ENCODE measurements at places on chromosomes 6 and 20.
A peak's percentile ranks its signal among the peaks of the same experiment; 100 is the strongest.

DNA sequence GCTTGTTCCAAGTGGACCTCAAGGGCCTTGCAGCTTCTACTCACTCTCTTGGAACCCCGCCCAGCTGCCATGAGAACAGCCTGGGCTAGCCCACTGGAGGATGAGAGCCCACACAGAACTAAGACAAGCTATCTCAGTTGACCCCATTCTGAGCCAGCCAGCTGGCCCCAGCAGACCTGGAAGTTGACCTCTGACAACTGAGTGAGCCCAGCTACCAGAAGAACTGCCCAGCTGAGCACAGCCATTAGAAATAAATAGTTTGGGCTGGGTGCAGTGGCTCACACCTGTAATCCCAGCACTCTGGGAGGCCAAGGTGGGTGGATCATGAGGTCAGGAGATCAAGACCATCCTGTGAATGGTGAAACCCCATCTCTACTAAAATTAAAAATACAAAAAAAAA lies 37.1 kb downstream of the SNX5 start:
- H3K36me3 ChIP-seq, result no peaks in the 10 kb centered on the region
- no peak overlapping the region for H3K27ac ChIP-seq
- no peak overlapping the region for H3K4me3 ChIP-seq
- no peak for DNase-seq
- H3K27me3 ChIP-seq, result no peaks in the 10 kb centered on the region

- peaks cover 11% of the 10 kb centered on the region for H3K27me3 ChIP-seq
- no peak overlapping the region for H3K27ac ChIP-seq
- no peaks in the 10 kb centered on the region for H3K4me1 ChIP-seq
Measured at GRCh38 chr6:138726066-138726756, 47.4 kb upstream of the CCDC28A start.

DNA sequence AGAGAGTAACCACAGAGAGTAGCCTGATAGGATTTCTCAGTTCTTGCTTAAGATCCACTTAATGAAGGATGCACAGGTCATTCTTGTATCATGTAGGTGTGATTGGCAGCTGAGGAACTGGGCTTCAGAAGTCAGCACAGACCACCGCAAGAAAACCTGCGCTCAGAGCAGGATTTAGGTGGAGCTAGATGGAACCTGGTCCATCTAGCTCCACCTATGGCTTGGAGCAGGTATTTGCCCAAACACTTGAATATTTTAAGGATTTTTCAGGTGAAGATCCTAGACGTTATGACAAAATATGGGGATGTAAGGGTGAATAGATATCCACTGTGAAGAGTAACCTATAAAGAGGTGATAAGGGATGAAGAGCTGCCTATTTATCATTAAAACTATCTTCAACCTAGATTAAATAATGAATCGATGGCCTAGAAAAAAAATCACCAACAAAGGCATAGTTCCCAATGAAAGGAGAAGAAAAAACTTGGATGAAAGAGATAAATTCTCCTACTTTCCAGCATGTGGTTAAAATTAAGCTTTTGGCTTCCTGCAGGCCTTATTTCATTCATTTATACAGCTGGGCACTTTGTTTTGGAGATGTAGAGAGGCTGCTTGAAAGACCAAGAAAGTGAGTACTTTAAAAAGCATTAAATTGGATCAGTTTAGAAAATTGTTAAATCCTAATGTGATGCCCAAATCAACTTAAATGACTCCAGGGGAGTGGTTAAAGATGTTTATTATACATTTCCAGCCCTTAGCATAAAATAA lies 778.4 kb upstream of the GJE1 start:
- DNase-seq, result no peak
- no peak overlapping the region for H3K4me3 ChIP-seq
- H3K36me3 ChIP-seq, result no peaks in the 10 kb centered on the region
- no peaks in the 10 kb centered on the region for H3K4me1 ChIP-seq

- H3K4me1 ChIP-seq, result peaks cover 21% of the 10 kb centered on the region
- H3K27ac ChIP-seq, result peak overlapping the region; percentile 92
- DNase-seq, result no peak
- H3K36me3 ChIP-seq, result no peaks in the 10 kb centered on the region
Measured at GRCh38 chr6:144248476-144249301, 36.4 kb upstream of the UTRN start.

DNA sequence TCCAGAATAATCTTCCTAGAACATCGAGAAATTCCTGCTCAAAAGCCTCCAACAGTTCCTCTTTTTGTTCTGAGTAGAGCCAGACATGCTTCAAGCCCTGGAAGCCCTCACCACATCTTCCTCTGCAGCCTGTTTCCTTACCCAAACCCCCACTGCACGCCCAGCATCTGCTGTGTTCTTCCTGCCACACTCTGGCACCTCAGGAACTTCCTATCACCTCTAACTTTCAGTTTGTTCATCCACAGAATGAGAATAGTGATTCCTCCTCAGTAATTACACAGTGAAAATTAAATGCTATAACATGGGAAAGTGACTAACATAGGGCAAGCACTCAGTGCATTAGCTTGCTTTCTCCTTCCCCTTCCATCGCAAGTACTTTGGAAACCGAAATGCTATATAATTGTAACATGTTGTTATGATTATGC lies 26.3 kb downstream of the C6orf89 start:
- no peaks in the 10 kb centered on the region for H3K27me3 ChIP-seq
- peak; percentile 48 for DNase-seq
- H3K27ac ChIP-seq, result peak overlapping the region; percentile 93
- H3K4me1 ChIP-seq, result peaks cover 55% of the 10 kb centered on the region

DNA sequence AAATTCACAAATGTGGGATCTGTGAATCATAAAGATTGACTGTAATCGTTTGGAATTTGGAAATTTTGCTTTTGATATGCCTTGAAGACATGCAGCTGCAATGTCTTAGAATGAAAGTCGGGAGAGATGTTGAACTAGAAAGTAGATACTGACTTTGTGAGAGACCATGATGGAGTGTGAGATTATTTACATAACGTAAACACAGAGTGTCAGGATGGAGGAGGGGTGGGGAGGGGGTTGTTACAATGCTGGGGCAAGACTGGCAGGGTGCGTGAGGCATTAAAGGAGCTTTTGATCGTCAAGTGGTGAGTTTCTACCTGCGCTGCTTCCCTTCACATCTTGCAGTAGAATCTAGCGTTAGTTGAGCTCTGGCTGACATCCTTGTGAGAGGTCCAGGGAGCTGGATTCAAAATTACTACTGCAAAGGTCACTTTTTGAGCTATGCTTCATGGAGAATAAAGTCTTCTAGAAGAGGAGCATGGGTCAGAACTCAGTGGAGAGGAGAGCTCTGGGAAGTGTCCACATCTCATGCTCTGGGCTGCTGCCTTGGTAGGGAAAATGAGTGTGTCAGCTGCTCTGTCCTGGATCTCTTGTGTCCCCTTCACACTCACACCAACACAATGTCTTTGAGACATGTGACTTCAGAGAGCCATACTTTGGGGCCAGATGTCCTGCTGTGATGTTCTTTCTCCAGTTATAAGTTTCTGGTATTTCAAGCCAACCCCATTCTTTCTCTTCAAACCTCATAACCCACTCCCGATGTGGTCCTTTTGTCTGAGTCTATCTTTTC lies 105.2 kb upstream of the CITED2 start:
- H3K4me1 ChIP-seq, result no peaks in the 10 kb centered on the region
- no peak overlapping the region for H3K27ac ChIP-seq
- no peak overlapping the region for H3K4me3 ChIP-seq
- DNase-seq, result no peak
- no peaks in the 10 kb centered on the region for H3K36me3 ChIP-seq

DNA sequence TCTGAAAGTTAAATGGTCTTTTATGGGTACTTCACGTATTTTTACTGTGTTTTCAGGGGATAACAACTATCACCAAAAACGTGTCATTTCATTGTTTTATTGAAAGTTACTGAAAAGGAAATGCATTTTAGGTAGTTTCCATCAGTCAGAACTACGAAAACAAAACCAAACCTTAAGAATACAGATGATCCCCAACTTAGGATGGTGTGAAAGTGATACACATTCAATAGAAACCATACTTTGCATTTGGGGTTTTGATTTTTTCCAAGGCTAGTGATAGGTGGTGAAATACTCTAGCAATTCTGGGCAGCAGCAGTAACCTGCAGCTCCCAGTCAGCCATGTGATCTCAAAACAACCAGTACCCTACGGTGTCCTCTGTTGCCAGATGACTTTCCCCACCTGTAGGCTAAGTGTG lies 25.9 kb upstream of the EFHC1 start:
- peak overlapping the region; percentile 55 for H3K4me3 ChIP-seq
- no peaks in the 10 kb centered on the region for H3K36me3 ChIP-seq
- no peak for DNase-seq

- H3K4me1 ChIP-seq, result no peaks in the 10 kb centered on the region
- no peak overlapping the region for H3K4me3 ChIP-seq
- no peak overlapping the region for H3K27ac ChIP-seq
- H3K27me3 ChIP-seq, result no peaks in the 10 kb centered on the region
- DNase-seq, result no peak
Measured at GRCh38 chr6:89398762-89399525, 13.1 kb downstream of the RRAGD start.

DNA sequence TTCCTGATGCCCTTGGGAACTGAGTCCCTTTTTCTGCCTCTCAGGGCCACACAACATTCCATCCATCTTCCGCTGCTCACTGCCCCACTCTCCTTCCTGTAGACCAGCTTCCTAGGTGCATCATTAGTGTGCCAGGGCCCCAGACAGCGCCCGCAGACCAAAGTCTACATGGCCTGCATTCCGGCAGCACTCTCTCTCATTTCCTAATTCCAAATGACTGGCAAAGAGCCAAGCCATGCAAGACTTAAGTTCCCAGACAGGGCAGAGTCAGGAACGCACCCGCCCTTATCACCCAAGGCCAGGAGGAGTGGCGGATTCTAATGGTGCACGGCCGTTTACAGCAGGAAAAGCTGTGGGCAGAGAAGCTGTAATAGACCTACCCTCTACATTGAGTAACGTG lies 159.8 kb upstream of the ARID1B start:
- peaks cover 1% of the 10 kb centered on the region for H3K36me3 ChIP-seq
- no peak overlapping the region for H3K27ac ChIP-seq
- no peaks in the 10 kb centered on the region for H3K27me3 ChIP-seq
- H3K4me1 ChIP-seq, result no peaks in the 10 kb centered on the region
- no peak for DNase-seq

GRCh38 chr6:101079696-101080270 lies 198.7 kb upstream of the ASCC3 start:
- no peaks in the 10 kb centered on the region for H3K36me3 ChIP-seq
- no peaks in the 10 kb centered on the region for H3K27me3 ChIP-seq
- H3K27ac ChIP-seq, result no peak overlapping the region
- H3K4me1 ChIP-seq, result no peaks in the 10 kb centered on the region

DNA sequence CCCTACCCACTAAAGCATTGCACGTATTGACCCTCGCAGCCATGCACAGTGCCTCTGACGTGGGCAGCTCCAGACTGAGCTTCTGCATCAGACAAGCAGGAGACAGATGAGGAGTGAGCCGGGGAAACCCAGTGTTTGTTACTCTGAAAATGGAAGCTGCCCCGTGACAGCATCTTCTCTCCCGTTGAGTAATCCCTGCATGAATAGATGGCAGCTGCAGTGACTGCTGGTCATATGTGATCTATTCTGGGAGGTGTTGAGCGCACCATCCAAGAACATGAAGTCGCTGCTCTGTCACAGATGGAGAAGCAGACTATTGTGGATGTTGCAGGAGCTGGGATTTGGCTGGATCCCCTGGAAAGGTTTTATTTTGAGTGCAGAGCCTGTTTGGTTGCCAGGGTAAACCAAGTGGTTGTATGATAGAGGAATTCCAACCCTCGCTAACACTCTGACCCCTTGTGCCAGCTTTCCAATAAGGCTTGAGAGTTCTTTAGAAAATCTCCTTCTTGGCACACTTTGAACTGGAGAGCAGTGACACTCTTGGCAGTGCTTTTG lies 242.2 kb downstream of the NRN1 start:
- no peak overlapping the region for H3K27ac ChIP-seq
- peaks cover 1% of the 10 kb centered on the region for H3K4me1 ChIP-seq
- no peaks in the 10 kb centered on the region for H3K27me3 ChIP-seq
- H3K4me3 ChIP-seq, result no peak overlapping the region

DNA sequence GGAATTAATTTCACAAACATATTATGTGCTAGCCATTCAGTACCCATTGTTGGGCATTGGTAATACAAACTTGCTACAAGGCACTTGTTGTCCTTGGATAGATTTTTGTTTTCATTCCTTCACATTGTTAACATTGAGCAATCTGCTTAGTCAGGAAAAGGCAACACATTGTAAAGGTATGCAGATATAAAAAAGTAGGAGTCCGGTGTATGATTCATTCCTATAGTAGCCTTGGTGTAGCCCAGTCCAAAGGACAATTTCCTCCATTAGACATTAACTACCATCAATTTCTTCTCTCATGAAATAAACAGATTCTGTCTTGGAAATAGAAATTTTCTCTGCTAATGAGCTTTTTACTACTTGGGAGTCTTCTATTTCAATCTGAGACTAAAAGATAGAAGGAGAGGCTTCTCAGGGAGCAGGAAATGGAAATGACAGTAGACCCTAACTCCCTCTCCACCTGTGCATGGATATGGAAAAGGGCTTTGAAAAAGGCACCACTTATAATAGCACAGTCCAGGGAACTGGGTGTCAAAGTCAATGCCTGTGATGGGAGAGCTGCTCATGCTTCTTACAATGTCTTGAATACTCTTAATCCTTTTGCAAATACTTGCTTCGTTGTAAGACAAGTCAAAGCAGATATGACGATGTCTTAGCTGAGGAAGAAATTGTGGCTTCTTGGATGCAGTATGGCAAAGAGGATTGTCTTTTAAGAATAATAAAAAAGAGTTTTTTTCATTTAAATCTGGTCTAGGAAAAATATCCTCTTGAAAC lies 369.4 kb upstream of the CITED2 start:
- H3K27ac ChIP-seq, result no peak overlapping the region
- no peaks in the 10 kb centered on the region for H3K4me1 ChIP-seq
- DNase-seq, result no peak
- H3K27me3 ChIP-seq, result no peaks in the 10 kb centered on the region

- H3K4me1 ChIP-seq, result no peaks in the 10 kb centered on the region
- DNase-seq, result no peak
- no peaks in the 10 kb centered on the region for H3K27me3 ChIP-seq
- H3K4me3 ChIP-seq, result no peak overlapping the region
- H3K27ac ChIP-seq, result no peak overlapping the region
Measured at GRCh38 chr20:43583982-43584432, 6.7 kb upstream of the IFT52 start.

GRCh38 chr6:158357570-158358216 lies 45.4 kb downstream of the TULP4 start:
- peaks cover 40% of the 10 kb centered on the region for H3K4me1 ChIP-seq
- no peaks in the 10 kb centered on the region for H3K36me3 ChIP-seq
- no peaks in the 10 kb centered on the region for H3K27me3 ChIP-seq
- H3K27ac ChIP-seq, result peak overlapping the region; percentile 67
- no peak overlapping the region for H3K4me3 ChIP-seq

- H3K36me3 ChIP-seq, result peaks cover 69% of the 10 kb centered on the region
- DNase-seq, result no peak
- H3K4me3 ChIP-seq, result no peak within 1 kb of the TSS
- peaks cover 8% of the 10 kb centered on the region for H3K4me1 ChIP-seq
- no peaks in the 10 kb centered on the region for H3K27me3 ChIP-seq
Measured at GRCh38 chr6:158312165-158312564, at the start of gene TULP4. TULP4 (plus strand) TSS chr6:158312465; CDS start chr6:158314017, 1,552 bp downstream.

DNA sequence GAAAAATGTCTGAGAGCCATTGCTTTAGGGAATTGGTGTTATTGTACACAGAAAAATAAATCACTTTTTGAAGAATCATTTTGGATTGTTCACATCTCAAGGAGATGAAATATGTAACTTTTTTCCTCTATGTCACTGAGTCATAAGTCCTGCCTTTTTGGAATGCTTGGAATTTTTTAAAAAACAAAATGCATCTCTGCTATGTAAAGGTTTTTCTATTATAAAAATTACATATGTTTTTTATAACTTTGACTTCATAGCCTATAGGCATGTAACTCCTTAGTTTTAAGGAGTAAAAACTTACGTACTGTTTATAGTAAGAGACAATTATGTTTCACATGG lies 8.7 kb downstream of the RNF144B start:
- H3K27me3 ChIP-seq, result no peaks in the 10 kb centered on the region
- H3K36me3 ChIP-seq, result peaks cover 7% of the 10 kb centered on the region
- no peak for DNase-seq
- no peak overlapping the region for H3K27ac ChIP-seq
- peaks cover 16% of the 10 kb centered on the region for H3K4me1 ChIP-seq
